Endodermal cell (in vitro differentiated cells): ENCODE measurements at places on chromosomes 7 and 10. TPM values are rescaled to one million over a fixed set of nuclear protein-coding genes. Genes with fewer than 3 reads are reported as not detected.

GRCh38 chr10:77888356-77888703 is 38.2 kb downstream of the DLG5 start:
- peak; percentile 47 for DNase-seq

GRCh38 chr7:148173369-148173768 is 417.2 kb upstream of the C7orf33 start:
- DNase-seq = no peak

DNA sequence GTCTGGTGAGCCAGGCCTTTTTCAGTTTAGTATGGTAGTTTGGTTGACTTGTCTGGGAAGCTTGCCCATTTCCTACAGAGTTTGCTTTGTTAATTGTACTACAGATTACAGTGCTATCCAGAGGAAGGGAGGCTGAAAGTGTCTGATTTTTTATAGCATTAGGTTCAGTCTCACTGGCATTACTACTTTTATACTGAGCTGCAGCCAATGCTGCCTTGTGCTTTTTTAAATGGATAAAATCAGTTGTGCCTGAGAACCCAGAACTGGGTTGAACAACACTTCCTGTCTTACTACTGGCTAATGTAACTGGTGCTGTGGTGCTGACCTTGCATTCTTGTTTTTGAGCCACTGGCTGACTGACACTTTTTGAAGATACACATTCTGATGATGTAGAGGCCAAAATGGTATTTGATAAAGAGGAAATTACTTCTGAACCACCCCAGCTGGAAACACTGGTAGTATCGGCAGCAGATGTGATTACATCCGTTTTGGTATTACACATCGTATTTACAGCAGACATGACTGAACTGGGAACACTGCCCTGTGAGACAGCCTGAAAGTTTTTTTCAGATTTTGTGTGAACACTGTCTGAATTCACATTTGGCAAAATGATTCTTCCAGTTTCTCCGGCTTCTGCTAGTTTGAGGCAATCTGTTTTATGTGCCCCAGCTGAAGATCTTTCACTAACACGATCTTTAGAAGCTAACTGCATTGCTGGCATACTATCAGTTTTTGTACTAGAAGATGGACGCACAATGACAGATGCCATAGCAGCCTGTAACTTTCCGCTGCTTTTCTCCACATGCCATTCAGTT is 74.1 kb downstream of the NRBF2 start:
- no peak for DNase-seq

- no peak for DNase-seq
Observed at GRCh38 chr7:66119245-66119850, 4.7 kb downstream of the CRCP start.

DNA sequence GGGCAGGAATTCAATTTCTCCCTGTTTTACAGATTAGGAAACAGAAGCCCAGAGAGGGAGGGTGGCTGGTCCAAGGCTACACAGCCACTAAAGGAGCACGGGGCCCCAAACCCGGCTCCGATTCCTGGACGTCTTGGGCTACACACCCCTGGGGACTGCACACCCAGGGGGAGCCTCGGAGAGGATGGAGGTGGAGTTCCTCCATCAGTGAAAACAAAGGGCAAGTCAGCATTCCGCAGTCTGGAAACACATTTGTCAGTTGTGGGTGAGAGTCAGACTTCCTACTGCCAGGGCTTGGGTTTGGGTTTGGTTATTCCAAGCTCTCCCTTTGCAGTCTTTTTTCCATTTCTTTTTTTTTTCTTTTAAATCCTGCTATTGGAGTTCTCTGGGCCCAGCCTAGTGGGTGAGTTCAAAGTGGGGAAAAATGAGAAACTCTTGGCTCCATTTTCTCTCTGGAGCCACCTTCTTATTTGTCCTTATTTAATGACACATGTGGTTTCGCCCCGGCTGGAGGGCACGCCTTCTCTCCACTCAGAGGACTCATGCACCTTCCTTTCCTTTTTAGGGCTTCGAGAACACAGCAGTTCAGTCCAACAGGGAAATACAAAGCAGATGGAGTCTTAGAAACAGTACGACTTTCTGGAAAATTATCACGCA is 59.9 kb upstream of the AQP1 start:
- no peak for DNase-seq

GRCh38 chr7:136290351-136290750 is 313.2 kb upstream of the MTPN start:
- DNase-seq = no peak

GRCh38 chr7:115734641-115735040 is 295.9 kb downstream of the TFEC start:
- DNase-seq = no peak

DNA sequence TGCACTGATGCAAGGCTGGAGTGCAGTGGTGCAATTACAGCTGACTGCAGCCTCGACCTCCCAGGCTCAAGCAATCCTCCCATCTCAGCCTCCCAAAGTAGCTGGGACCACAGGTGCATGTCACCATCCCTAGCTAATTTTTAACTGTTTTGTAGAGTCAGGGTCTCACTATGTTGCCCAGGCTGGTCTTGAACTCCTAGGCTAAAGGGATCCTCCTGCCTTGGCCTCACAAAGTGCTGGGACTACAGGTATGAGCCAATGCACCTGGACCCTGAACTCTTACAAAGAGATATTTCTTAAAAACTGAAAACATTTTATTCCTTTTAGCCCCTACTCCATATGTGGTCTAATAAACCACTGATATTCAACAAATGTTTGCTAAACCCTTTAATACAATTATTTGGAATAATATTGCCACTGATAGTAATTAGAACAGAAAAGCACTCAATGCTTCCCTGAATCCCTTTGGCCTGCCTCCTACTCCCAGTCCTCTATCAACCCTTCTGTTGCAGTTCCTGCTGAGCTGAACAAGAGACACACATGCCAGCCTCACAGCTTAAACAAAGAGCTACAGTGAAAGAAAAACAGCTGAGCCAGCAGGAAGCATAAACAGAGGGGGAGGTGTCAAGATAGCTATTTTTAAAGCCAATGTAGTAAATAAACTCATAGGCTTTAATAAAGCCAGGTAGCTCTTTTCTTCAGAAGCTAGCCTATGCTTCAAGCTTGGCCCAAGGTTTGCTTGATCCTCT is 7.0 kb upstream of the GNAI1 start:
- peak; percentile 77 for DNase-seq

- no peak for DNase-seq
Observed at GRCh38 chr7:66877577-66878300, 43.3 kb upstream of the TMEM248 start.

- no peak for DNase-seq
Observed at GRCh38 chr7:37669818-37670217, 13.7 kb upstream of the GPR141 start.

GRCh38 chr10:126806498-126806897 is 98.7 kb upstream of the DOCK1 start:
- no peak for DNase-seq

DNA sequence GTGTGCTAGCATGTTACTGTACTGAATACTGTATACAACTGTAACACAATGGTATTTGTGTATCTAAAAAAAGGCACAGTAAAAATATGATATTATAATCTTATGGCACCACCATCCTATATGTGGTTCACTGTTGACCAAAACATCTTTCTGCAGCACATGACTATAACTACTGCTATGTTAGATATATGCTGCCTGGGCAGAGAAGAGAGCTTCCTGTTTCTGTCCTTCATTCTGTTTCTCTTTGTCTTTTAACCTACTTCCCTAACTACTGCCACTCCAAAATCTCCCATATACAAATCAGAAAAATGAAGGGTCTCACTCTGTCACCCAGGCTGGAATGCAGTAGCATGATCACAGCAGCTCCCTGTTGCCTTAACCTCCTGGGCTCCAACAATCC is 8.8 kb upstream of the FGL2 start:
- DNase-seq = no peak

MYPN gene
- not detected in 2 replicates for total RNA-seq

CAV2 gene
- total RNA-seq = 7.4 to 13.5 TPM (median 7.5 TPM) in 3 replicates

ANXA8 gene
- 0.19 to 0.33 TPM in 2 of 3 replicates, not detected in the other for total RNA-seq

CDNF gene
- total RNA-seq = 0.61 and 1.2 TPM in 2 replicates

TWIST1 gene
- 0.88 and 1.5 TPM in 2 replicates for total RNA-seq

TSPAN13 gene
- 34.9 TPM in 2 replicates for total RNA-seq

ZNF239 gene
- total RNA-seq = 2.3 to 7.4 TPM (median 6.2 TPM) in 3 replicates
